ENCODE measurements at places on chromosomes 2 and 18.

GRCh38 chr18:21833604-21834298 lies 93.2 kb downstream of the MIB1 start:
- no peak for DNase-seq

DNA sequence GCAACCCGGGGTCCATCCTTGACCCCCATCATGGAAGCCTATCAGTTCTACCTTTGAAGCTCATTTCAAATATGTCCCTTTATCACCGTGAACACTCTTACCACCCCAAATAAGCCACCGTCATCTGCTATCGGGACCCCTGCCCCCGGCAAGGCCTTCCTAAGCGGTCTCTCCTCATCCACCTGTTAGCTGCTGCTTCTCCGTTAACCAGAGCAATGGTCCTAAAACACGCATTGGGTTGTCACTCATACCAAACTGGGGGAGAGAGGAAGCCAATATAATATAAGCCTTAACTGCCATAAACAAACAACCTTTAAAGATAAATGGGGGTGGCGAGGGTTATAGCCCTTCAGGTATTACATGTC lies 680 bp downstream of the ASNSD1 start:
- DNase-seq, result no peak

DNA sequence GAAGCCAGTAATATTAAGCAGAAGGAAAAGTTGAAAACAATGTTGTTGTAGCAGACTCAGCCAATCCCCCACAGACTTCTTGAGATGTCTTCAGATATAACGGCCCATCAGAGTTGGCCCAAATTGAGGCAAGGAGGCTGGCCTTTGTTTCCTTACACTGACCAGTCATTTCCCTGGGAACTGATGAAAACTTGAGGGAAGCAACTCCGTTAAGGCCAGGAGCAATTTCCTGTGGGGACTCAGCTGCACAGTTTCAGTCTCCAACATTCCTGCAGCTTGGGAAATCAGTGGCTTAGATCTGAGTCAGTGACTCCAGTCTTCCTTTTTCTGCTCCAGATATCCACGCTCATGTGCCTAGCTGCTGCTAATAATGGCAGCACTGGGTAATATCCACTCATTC lies 75.7 kb downstream of the FTCDNL1 start:
- DNase-seq, result no peak

- no peak for DNase-seq
These were observed 77.6 kb upstream of the RBM44 start for GRCh38 chr2:237720957-237721356.

DNA sequence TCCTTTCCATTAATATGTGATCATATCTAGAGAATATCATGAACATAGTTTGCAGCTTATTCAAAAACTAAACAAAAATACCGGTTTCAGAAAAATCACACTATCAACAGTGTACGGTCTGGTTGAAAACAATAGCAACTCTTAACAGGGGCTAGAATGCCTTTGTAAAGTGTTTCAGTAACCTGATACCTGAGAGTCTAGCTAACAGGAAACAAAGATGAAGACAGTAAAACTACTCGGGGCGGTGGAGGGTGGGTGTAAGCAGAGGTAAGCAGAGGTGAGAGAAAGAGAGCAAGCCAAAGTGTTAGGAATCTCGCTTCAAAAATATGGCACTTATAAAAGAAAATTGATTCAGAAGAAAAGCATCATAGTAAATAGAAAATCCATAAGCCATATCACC lies 109.0 kb upstream of the RGPD4 start:
- DNase-seq, result no peak

DNA sequence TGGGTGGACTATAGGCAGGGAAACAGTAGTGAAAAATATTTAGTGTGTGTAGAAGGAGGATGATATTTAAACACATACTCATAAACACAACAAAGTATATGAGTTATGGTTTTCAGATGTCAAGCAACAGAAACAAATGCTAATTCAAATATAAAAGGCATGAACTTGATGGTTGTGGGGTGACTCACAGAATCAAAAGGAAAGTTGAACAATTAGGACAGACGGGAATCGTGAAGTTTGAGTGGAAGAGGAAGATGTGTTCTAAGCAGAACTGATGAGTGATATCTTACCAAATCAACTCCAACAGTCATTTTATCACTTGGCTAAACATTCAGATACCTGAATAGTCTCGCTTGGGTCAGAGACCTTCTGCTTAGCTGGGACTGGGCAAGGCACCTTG lies 53.6 kb upstream of the ITGA6 start:
- no peak for DNase-seq

DNA sequence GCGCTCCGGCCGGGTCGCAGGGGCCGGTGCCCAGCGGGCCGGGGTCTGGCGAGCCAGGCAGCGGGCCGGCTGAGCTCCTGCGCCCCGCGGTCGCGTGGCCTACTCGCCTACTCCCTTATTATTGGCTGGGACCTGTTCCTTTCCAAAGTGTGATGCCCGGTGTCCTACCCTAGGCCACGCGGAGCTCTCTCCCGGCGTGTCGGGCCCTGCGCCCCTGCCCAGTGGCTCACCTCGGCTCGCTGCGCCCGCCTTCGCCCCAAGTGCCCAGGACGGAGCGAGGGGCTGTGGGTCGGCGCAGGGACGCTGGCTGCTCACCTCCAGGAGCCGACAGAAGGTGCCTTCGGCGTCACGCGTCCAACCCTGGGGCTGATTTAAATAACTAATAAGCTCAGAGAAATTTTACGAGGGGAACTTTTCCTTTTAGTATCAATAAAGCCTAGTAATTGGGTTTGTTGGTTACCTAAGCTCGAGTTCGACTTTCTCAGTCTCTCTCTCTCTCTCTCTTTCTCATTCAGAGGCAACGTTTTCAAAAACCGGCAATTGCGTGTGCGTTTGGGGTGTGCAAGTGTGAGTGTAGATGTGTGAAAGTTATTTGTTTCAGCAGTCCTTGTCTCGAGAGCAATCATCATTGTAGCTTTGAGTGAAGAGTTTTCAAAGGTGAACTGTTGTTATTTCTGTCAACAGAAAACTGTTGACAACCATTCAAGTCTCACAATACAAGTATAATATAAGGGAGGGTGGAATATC lies 7.0 kb upstream of the SATB2 start:
- no peak for DNase-seq

- DNase-seq, result no peak
These were observed 17.4 kb upstream of the MRPL33 start for GRCh38 chr2:27754138-27754588.

DNA sequence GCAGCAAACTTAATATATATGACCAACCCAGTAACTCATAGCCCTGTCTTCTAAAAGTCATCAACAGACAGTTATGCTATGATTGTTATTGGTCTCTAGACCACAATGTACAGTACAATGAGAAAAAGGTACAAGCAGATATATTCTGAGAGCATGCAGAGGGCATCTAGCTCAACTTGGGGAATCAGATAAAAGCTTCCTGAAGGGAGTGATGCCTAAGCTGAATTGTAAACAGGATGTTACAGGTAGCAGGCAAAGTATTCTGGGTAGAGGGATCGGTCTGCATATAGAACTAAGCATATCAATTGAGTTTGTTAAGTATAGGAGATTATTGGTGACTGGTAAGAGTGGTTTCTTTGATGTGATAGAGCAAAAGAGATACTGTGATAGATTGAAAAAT lies 30.3 kb downstream of the ME2 start:
- no peak for DNase-seq

DNA sequence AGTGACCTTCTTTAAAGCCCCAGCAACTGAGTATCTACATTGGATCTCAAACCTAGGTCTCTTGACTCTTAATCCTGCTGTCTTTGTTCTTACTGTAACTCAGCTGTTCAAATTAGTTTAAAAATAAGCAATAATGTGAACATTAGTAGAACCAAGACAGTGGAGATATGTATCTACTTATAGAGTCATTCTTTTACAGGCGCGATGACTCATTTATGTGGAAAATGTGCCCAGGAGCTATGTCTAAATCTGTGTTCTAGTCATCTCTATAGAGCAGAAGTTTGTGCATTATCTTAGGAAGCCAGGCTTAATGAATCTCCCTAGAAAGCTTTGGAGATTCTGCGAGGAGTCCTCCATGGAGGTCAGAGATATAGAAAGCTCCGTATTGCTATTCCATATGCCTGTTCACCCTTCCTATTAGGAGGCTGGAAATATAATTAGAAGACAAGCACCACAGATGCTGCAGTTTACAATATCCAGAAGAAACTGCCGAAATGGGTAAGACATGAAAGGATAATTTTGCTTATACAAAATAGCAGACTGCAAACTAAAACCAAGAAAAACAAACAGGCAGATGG lies 211.6 kb downstream of the TRIB2 start:
- DNase-seq, result no peak

- DNase-seq, result no peak
These were observed 430.6 kb upstream of the VRK2 start for GRCh38 chr2:57615855-57616556.

- no peak for DNase-seq
These were observed 47.7 kb upstream of the SELENOI start for GRCh38 chr2:26298286-26298637.

- DNase-seq, result no peak
These were observed 68.0 kb upstream of the NETO1 start for GRCh38 chr18:72935744-72936143.

DNA sequence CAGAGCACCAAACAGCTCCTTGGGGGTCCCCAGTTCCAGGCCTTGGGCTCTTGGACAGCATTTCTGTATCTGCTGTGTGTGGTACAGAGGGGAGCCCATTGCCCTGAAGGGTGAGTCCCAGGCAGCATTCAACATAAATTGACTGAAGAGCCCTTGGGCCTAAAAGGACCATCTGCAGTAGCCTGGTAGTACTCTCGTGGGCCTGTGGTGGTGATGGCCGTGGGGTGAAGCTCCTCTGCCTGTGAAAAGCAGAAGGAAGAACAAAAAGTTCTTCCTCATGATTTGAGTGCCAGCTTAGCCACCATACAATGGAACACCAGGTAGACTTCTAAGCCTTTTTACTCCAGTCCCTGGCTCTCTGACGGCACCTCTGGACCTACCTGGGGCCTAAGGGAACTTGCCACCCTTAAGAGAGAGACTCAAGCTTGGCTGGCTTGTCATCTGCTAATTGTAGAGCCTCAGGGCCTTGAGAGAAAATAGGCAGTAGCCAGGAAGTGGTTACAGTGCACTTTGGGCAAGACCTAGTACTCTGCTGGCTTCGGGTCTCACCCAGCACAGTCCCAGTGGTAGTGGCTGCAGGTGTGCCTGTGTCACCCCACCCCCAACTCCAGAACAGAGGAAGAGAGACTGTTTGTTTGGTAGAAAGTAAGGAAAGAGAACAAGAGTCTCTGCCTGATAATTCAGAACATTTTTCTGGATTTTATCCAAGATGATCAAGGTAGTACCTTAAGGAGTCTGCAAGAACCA lies 84.6 kb upstream of the CERS6 start:
- no peak for DNase-seq

- no peak for DNase-seq
These were observed 90.2 kb downstream of the NCK2 start for GRCh38 chr2:105834931-105835330.

DNA sequence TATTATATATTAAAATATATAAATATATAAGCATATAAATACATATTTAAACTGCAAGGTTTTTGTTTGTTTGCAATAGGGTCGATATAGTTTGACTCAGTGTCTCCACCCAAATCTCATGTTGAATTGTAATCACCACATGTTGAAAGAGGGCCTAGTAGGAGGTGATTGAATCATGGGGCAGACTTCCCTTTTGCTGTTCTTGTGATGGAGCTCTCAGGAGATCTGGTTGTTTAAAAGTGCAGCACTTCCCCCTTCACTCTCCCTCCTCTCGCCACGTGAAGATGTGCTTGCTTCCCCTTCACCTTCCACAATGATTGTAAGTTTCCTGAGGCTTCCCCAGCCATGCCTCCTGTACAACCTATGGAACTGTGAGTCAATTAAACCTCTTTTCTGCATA lies 2137.3 kb upstream of the CELF4 start:
- DNase-seq, result no peak

GRCh38 chr18:4017480-4017879 lies 437.6 kb downstream of the DLGAP1 start:
- no peak for DNase-seq

DNA sequence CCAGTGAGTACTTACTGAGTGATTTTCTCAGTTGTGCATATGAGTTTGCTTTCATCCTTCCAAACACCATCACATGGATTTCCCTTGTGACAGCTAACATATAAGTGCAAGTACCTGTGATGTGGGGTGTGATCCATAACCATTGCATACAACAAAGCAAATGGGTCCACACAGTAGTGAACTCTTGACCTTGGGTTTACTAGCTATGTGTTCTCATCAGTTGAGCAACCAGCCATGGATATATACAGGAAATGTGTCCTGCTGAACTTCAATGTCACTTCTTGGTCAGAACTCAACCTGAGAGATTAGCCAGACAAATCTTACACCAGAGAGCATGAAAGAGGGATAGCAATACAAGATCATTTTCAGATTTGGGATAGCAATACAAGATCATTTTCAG lies 420.9 kb upstream of the KCNH7 start:
- DNase-seq, result no peak

DNA sequence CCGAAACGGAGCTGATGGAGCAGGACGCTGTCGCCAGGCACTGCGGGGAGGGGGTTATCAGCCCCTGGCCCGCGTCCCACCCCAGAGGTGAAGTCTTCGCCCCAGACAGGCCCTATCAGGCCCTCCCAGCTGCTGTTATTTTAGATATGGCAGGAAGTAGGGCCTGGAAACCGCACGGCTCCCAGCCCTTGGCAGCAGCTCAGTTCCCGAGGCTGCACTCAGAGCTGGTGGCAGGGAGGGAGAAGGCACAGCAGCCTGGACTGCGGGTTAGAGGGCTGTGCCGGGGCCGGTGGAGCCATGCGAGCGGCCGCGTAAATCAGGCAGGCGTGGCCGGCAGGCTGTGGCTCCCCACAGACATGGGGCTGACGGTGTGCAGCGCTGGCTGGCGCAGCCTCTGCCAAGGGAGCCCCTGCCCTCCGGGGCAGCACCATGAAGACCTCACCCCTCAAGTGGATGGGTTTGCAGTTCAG lies 111.4 kb downstream of the NFATC1 start:
- no peak for DNase-seq

- DNase-seq, result no peak
These were observed 20.4 kb downstream of the GRHL1 start for GRCh38 chr2:9971890-9972289.

DNA sequence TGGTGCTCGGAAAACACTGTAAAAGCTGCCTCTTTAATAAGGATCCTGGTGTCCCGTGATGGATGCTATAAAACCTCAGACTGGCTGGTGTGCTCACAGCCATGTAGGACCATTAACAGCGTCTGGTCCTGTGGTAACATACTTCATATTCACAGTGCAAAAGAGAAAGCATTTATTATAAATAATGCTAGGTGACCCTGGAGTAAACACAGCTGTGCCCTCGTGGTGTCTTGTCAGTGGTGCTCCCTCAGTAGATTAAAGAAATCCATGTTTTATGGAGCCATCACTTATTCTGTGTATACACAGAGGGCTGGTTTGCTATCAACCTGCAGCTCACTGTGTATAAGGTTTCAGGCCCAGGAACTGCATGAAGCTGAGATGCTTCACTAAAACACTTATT lies 106.9 kb downstream of the CDK15 start:
- DNase-seq, result no peak

Data from anterior cingulate cortex (tissue), 58 donors.